ENCODE measurements at places on chromosomes 7 and 10.

GRCh38 chr7:64685091-64685490 lies 19.2 kb downstream of the ZNF107 start:
- no peak for DNase-seq

DNA sequence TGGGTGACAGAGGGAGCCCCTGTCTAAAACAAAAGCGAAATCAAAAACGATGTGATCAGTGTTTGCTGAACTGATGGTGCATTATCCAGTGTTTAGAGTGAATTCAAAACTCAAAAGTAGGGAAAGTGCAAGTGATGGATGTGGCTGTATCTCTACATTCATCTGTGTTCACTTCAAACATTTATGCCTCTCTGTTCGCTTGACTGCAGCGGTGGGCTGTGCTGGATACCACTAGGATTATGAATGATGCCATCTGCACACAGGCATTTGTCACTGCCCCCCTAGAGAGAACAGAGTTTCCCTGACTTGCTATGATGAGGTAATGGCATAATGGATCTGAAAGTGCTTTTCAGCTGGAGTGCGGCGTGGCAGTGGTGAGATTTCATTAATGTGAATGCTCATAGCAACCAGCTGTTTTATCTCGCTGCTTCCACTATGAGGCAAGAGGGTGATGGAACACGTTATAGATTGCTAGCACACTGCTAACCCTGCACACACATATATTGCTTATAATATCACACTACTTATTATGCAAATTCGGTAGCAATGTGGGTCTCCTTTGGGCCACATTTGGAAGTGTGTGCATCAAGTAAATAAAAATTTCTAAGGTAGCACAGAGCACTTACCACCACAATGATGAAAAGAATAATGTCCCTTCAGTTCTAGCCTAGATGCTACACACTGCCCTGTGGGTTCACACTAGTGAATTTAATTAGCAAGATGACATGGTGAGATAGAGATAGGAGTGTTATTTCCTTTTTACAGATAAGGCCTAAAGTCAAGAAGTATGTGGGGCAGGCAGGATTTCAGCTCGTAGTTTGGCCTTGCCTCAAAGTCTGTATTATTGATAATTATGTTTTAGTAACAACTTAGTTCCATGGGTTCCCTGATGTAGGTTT lies 164.7 kb downstream of the CAMK1D start:
- DNase-seq, result no peak

GRCh38 chr7:88344956-88345832 lies 38.5 kb upstream of the STEAP4 start:
- no peak for DNase-seq

DNA sequence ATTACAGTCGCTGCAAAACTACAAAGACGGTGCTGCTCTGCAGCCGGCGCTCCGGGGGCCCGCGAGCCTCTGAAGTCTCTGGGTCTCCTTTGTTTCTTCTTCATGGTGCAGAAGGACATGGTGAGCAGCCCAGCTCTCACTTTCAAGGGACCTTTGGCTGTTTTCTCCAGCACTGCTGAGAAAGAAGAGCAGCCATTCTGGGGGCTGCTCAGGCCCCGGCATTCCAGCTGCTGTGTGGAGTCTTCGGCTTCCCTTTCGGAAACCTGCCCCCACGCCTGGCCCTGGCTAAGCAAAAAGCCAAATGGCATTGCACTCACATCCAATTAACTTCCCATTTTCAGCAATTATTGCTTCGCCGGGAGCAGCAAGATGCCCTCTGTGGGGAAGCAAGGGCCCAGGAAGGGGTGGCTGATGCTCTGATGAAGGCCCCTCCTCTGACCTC lies 555.7 kb downstream of the PTPRN2 start:
- DNase-seq, result no peak

DNA sequence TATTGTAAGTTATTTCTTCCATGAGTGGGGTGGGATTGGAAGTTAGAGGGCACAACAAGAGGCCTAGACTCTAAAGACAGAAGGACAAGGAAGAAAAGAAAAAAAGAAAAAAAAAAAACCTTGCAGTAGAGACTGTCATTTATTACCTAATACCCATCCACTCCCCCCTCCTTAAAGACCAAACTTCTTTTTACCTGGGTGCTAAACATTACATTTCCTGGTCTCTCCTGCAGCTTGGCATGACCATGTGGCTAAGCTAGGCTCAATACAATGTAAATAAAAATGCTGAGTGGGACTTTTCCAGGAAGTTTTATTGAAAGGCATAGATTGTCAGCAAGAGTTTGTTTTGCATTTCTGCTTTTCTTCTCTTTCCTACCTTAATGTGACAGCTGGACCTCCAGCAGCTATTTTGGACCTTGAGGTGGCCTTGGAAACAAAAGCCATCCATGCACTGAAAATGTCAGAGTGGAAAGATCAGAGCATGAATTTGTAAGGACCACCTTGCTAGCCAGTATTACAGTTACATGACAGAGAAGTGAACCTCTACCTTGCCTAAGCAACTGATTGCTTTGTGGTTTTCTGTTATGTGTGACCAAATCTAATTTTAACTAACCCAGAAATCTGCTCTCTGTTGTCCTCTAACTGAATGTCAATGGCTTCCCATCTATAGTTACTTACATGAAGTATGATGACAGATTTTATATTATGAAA lies 81.3 kb upstream of the SFMBT2 start:
- DNase-seq, result no peak

DNA sequence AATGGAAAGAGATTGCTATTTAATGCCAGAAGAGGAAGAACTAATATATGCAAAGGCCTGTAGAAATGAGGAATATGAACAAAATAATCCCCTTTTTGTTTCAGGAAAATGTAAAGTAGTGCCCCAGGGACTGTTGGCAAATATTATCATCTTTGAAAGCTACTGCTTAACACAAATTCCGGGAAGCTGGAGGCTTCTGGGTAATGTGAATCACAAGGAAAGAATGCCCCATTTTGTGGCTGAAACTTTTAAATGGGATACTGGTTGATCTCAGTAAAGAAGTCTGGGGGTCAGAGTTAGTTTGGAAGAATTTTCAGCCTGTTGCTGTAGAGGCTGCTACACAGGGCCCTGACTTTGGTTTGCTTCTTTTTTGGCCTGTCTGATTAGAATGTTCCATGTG lies 141.0 kb downstream of the PTEN start:
- no peak for DNase-seq
